ENCODE measurements at places on chromosomes 4 and X.

DNA sequence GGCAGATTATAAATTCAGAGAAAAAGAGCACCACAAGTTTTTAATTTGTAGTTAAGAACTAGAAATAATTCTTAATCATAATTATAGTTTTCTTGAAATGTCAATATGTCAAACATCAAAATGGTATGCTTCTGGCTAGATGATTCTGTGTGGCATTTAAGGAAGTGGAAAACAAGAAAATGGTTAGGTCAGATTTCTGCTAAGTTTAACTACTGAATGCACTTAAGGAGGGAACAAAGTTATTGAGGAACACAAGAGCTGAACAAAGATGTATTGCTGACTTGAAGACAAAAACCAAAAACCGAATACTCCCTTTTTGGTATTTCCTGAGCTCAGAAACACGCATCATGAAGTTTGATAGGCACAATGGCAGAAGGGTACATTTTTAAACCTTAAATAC lies 58.7 kb upstream of the GPR34 start:
- DNase-seq: no peak

- DNase-seq: no peak
These were observed 570.8 kb upstream of the CPEB2 start for GRCh38 chr4:14431155-14432134.

DNA sequence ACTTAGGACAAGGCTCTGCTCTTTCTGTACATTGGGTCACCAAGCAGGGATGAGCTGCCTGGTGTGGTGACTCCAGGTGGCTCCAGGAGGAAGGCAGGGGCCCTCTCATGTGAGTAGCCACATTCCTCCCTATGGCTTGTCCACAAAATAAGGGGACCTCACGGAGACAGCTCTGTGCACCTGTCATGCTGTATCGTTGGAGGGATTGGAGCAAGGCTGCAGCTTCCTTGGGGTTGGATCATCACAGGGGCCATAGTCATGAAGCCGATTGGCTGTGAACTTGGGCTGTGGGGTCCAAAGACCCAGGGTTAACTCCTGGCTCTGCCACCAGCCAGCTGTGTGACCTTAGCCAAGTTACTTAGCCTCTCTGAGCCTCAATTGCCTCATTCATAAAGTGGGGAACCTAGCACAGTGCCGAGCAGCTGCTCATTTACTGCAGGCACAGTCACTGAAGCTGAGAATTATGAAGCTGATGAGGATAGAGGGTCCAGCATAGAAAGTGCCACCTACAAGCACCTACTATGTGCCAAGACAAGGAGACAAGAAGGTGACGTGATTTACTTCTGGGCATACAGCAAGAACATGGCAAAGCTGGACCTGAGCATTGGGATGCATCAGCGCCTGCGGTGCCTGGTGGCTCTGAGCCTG lies 11.8 kb upstream of the KIAA0232 start:
- DNase-seq: no peak

GRCh38 chr4:145181091-145181501 lies 707 bp upstream of the OTUD4 start:
- DNase-seq: no peak

DNA sequence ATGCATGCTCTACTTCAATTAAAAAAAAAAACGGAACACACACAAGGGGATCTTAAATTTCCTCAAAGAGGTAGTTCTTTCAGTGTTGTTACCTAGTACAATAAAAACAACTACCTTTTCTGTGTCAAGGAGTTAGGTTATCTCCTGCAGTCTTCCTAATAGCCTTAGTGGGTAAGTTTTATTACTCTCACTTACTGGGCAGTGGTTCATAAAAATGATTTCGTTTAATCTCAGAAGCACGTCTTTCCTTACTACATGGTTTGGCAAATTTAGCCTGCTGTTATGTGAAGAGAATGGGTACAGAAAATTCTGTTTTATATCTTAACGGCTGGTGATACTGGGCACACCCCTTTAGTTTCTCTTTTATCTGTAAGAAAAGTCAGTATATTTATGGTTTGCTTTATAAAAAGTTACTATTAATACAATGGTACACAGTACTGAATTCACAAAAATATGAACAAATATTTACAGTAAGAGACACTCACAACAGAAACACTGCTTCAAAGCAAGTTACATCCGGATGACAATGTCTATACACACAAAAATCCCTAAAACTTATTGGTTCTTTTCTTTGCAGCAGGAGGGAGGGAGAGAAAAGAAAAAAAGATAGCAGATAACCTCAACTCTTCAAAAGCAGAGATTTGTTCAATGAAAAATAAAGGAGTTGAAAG lies 8.8 kb downstream of the ADH5 start:
- DNase-seq: no peak

DNA sequence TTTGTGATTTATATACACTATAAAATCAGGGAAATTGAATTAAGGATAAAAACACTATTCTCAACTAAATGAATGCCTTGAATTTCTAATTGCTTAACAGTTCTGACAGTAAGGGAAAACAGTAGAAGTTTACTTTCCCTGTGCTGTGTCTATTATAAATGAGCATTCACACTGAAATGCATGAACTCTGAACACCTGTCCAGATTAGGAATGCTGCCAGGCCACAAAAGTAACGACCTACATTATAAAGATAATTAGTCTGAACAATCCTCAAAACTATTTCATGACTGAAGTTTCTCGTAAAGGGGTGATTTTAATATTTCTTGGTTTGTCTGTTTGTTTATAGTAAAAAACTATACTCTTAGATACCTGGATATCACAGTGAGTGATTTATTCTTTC lies 2.0 kb downstream of the NDST3 start:
- DNase-seq: no peak
